ENCODE measurements at places on chromosomes 5 and 9.
A peak's percentile ranks its signal among the peaks of the same experiment; 100 is the strongest.

- no peak for DNase-seq
These were observed 116.0 kb upstream of the PAM start for GRCh38 chr5:102638912-102639652.

GRCh38 chr9:111914749-111915424, 18.3 kb downstream of the UGCG start:
- DNase-seq: peak; percentile 27

DNA sequence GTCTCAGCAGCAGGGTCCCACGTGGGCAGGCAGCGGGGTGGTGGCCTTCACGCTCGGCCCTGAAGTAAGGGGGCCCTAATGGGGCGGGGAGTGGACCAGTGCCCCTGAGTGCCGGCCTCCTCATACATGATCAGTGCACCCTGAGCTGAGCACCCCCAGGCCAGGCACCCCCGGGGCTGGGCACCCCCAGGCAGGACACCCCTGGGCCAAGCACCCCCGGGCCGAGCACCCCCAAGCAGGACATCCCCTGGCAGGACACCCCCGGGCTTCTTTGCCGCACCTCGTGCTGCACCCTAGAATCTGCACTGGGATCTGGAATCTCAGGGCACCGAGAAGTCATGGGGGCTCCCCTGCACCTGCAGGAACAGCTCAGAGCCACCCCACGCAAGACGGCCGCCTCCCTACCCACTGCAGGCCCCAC, 51.4 kb downstream of the EXD3 start:
- no peak for DNase-seq

DNA sequence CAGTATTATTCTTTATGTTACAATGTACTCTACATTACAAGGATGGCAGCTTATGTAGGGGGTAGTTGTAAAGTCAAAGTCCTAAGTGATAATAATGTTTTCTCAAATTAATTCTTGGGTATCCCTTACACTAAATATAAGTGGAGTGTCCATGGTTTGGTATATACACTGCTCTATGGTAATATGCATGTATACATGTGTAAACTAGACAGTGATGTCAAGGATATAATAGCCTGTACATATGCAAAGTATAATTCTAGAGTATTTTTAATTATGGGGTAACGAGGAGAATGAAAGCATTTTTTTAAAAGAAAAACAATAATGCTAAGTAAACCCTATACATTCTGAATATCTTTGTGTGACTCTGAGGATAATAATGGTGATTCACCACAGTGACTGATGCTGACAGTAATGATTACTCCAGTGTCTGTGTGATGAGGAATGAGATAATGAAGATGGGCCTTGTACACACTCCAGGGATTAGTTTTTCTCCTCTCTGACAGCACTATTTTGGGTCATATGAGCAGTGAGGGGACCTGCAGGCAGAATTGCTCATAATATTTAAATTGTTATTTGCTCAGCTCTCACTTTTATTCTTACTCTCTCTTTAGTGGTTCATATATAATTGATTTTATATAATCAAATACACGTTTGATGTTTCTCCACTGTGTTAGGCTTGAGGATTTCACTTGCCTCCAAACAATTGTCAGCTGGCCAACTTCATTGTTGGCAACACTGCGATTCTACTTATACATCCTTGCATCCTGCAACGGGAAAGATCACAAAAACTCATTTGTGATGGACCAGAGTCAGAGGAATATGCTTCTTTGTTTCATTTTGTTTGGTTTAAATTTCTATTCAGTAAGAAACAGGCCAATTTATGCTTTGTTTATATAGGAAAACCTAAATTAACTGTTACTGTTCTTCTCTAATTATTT, 88.2 kb downstream of the NREP start:
- no peak for DNase-seq

- no peak for DNase-seq
These were observed 61.1 kb upstream of the PSD2 start for GRCh38 chr5:139734539-139734916.

GRCh38 chr9:69323861-69324260, 1.2 kb upstream of the ENTREP1 start:
- DNase-seq: no peak

- no peak for DNase-seq
These were observed 37.7 kb upstream of the PLEKHG4B start for GRCh38 chr5:54175-54730.

DNA sequence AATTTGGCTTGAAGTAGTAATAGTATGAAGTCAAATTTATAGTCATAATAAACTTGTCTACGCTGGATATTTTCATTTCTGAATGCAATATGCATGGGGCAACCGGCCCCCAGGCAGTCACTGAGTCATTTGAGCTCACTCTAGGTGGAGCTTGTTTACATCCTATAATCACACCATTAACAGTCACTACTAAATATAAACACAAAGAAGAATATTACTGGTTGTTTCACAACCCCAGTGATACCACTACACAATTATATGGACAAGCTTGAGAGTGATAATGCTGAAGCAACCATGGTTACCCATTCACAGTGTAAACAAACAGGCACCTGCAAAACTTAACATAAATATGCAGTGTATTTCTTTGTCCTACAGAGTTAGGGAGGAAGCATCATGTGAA, 68.7 kb downstream of the MARCHF3 start:
- no peak for DNase-seq

GRCh38 chr9:16134351-16134750, 581.5 kb downstream of the CCDC171 start:
- no peak for DNase-seq

- no peak for DNase-seq
These were observed 37.4 kb downstream of the WWC1 start for GRCh38 chr5:168328814-168329213.

GRCh38 chr9:133602277-133602676, 6.9 kb downstream of the FAM163B start:
- no peak for DNase-seq

DNA sequence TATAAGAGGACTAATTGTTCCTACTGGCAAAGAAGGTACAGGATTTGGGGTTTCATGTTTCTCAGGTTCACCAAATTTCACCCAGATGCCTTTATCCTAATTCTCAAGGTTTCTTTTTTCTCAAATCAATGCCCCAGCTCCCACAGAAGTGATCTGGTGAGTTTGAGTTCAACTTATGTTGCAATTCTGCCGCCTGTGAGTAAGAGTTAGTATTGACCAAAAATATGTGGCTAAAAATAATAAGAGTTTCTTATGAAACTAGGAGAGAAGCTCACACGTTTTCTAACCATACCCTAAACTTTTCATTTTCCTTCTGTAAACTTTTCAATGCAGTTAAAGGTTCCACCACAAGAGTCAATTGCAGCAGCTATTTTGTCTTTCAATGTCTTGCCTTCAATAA, 15.1 kb downstream of the SLCO6A1 start:
- DNase-seq: no peak

GRCh38 chr5:2996248-2996647, 244.8 kb upstream of the IRX2 start:
- DNase-seq: no peak

GRCh38 chr9:36086442-36086841, 49.7 kb downstream of the RECK start:
- no peak for DNase-seq

GRCh38 chr9:112743216-112743836, 7.2 kb upstream of the SNX30 start:
- DNase-seq: no peak

DNA sequence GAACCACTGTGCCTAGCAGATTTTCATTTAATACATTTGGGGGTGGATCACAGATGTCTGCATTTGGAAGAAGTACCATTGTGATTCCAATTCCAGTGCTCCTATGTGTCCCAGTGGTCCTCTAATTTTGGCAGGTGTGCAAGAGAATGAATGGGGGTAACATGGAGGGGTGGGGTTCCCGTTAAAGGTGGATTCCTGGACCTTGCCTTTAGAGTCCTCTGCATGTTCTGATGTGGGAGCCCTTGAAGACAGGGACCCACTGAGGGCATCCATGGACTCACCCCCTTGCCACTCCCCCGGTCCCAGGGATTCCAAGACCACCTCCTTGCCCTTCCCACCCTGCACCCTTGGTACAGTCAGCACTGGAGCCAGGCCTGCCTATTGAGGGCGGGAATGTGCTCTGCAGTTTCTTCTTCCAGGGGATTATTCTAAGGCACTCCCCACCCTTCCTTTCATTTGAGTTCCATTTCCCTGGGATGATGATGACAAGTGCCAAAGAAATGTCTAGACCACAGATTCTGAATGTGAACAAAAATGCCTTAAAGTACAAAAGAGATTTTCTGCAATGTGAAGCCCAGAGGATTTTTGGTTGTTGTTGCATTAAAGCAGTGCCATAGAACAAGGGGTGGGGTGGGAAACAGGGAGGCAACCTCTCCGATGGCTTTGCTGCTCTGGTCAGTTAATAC, 119.4 kb upstream of the PTCH1 start:
- no peak for DNase-seq

GRCh38 chr5:88279584-88279983, 10.9 kb upstream of the TMEM161B start:
- DNase-seq: no peak
